ENCODE measurements at places on chromosomes 6 and 20. TPM values are rescaled to one million over a fixed set of nuclear protein-coding genes. Genes with fewer than 3 reads are reported as not detected.

The BACH2 gene
- total RNA-seq: 0.55 TPM

The MEI4 gene
- not detected for total RNA-seq

The HSF2 gene
- total RNA-seq: 44.5 TPM

The OVOL2 gene
- not detected for total RNA-seq

The PPP1R3G gene
- total RNA-seq: 2.9 TPM

The ZFAND3 gene
- 32.6 TPM for total RNA-seq

The CFB gene
- 5.6 TPM for total RNA-seq

The LAMA5 gene
- total RNA-seq: 68.2 TPM

The LRRN4 gene
- total RNA-seq: not detected

The CLPSL2 gene
- not detected for total RNA-seq

The TDRD6 gene
- 0.12 TPM for total RNA-seq

The PSORS1C2 gene
- not detected for total RNA-seq

The OOEP gene
- not detected for total RNA-seq

The GPR6 gene
- not detected for total RNA-seq

The DLL1 gene
- 1.3 TPM for total RNA-seq

The PTPN1 gene
- 18.7 TPM for total RNA-seq

The SRF gene
- total RNA-seq: 21.4 TPM

The RIPPLY2 gene
- 0.87 TPM for total RNA-seq

The SLC22A16 gene
- not detected for total RNA-seq
